ENCODE measurements at places on chromosomes 7 and 10.

GRCh38 chr7:112122798-112123197 is 83.4 kb downstream of the DOCK4 start:
- DNase-seq: no peak

GRCh38 chr10:80701706-80702105 is 164.0 kb downstream of the SH2D4B start:
- DNase-seq: no peak

DNA sequence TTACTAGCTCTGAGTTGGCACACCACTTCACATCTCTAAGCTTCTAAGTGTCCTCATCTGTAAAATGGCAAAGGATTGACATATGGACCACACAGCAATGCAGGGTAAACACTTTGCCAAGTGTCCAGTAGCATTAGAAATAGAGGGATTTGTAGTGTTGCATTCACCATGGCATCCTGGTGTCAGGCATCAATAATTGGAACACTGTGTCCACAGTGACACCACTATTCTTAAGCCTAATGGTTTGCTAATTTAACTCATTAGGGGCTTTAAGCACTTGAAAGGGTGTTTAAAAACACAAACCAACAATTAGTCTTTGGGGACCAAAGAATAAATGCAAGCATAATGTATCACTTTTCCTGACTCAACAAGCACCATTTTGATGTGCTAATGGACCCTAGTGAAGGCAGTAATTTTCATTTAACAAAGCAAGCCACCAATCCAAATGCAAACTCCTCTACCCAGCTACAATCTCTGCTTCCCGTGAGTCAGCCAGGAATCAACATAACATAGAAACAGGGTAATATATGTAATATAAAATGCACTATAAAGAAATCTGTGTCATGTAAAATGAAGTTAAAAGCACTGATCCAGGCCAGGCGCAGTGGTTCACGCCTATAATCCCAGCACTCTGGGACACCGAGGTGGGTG is 75.9 kb downstream of the FAM204A start:
- DNase-seq: no peak

- DNase-seq: no peak
Measured at GRCh38 chr10:95462740-95463667, 98.2 kb downstream of the SORBS1 start.

- no peak for DNase-seq
Measured at GRCh38 chr7:101390901-101391301, 28.2 kb downstream of the COL26A1 start.

DNA sequence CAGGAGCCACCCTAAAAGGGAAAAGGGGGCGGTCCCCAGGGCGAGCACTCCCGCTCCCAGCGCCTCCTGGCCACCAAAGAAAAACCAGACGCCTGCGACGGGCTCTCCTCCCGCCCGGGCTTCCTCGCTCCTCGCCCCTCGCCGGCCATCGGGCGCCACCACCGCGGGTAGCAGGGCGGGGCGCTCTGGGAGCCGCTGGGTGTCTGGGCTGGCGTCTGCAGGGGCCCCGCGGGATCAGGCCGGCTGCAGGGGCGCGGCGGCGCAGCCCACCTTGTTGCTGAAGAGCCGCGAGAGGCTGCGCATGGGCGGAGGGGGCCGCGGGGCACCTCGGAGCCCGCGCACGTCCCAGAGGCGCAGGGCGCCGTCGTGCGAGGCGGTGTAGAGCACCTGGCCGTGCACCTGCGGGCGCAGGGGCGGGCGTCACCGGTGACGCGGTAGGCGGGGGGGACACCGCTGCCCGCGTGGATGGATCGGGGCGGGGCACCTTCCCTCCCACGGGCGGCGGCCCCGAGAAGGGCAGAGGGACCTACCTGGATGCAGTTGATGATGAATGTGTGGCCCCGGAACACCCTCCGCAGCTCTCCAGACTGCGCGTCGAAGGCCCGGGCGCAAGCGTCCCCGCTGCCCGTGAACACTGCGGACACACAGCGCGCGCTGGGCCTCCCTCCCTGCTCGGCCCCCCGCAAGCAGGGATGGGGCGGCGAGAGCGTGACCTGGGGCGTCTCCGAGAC is 28.3 kb downstream of the WDR86 start:
- no peak for DNase-seq

GRCh38 chr10:10605551-10606081 is 412.1 kb upstream of the CELF2 start:
- no peak for DNase-seq

DNA sequence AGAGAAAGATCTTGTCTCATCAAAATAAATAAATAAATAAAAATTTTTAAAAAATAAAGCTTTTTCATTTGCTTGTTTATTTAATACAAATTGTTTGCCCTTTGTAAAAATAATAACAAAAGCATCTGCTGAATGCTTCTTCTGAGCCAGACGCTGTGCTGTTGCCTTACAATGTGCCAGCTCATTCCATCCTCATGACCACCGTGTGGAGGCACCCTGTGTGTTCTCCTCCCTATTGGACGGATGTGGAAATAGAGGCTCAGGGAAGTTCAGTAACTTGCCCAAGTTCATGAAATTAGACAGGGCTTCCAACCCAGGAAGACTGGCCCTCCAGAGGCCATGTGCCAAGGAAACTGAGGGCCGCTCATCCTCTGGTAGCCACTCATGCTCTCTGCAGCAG is 120.6 kb downstream of the SH3PXD2A start:
- DNase-seq: no peak
